Fibroblast of lung (primary cell): ENCODE measurements at places on chromosomes 12 and 14. TPM values are rescaled to one million over a fixed set of nuclear protein-coding genes. Genes with fewer than 3 reads are reported as not detected.

IPO8 gene
- 38.0 and 41.5 TPM in 2 replicates for total RNA-seq

NFE2 gene
- total RNA-seq: under 0.01 and 0.17 TPM in 2 replicates

KCNH3 gene
- total RNA-seq: 0.17 and 0.26 TPM in 2 replicates

TGM1 gene
- 0.51 and 0.83 TPM in 2 replicates for total RNA-seq

SIX6 gene
- total RNA-seq: not detected in 2 replicates

TMTC2 gene
- 9.0 and 9.7 TPM in 2 replicates for total RNA-seq

IL31 gene
- total RNA-seq: not detected in 2 replicates

CCDC196 gene
- not detected in 2 replicates for total RNA-seq

E2F7 gene
- total RNA-seq: 4.6 and 9.7 TPM in 2 replicates

DICER1 gene
- 28.7 and 35.2 TPM in 2 replicates for total RNA-seq
